ENCODE measurements at places on chromosomes 2 and 18. TPM values are rescaled to one million over a fixed set of nuclear protein-coding genes. Genes with fewer than 3 reads are reported as not detected.
A peak's percentile ranks its signal among the peaks of the same experiment; 100 is the strongest.

NMUR1 gene
- 1.9 TPM for total RNA-seq

LCLAT1 gene
- 16.0 TPM for total RNA-seq

TEKT4 gene
- 0.37 TPM for total RNA-seq

- DNase-seq: no peak
Measured at GRCh38 chr2:172081221-172082022, 3.9 kb upstream of the DLX1 start.

DNA sequence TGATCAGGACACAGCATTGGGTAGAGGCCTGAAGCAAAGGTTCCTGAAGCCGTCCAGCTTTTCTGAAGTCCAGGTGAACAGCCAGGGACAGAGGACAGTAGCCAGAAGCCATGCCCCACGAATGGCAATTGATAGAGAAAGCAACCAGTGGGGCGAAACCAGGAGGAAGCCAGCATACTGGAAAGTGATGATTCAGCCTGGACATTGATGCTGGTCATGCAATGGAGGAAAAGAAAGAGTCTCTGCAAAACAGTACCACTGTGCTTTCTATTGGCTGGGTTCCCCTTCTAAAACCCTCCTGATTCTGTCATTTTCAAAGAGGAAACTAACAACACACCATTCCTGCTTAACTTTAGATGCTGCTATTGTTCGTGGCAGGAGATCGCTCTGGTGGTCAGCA is 221.4 kb upstream of the EPAS1 start:
- no peak for DNase-seq

DNA sequence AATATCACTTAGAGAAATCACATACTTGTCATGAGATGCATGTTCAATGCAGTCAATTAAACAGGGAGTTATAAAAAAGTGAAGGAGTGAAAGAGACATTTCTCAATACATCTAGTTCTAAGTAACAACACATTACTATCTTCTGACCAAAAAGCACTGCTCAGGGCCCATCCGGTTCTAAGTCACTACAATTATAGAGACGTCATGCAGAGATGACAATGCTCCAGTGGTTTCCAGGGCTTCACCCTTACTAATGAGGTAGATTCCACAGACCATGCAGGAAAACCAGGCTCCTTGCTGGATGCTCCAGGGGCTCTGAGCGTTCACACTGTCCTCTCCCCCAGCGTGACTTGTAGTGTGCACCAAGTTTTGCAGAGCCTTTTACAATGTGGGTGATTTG is 88.0 kb downstream of the FTCDNL1 start:
- DNase-seq: no peak

DNA sequence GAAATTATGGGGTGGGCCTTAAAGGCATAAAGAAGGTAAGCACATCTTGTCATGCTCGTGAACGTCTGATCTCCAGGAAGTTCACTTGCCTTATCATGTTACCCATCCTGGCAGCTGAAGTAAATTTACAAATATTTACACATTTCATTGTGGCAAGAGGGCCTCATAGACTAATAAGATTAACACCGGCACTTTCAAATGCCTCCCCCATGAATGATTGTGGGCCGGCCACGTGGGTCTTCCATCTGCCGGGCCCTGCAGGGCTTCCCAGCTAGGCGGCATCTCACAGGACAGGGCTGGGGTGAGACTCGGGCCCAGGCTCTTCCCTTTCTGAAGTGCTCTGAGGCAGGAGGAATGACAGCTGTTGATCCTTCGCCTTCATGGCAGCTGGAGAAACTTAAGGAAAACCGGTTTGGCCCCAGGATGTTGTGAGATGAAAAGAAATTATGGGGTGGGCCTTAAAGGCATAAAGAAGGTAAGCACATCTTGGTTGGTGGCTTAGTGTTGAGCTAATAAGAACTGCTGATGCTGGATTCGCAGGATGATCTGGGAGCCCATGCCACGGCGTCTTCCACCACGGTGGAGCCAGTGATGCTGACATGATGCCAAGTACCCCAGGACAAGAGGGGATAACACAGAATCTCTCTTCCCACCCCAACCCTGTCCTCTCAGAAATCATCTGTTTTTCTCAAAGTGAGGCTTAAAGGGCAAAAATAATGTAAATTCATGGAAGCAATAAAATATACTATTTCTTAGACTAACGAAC is 176.3 kb downstream of the SEPTIN10 start:
- no peak for DNase-seq

- peak; percentile 65 for DNase-seq
Measured at GRCh38 chr2:120737340-120738101, 1.9 kb downstream of the GLI2 start.

DNA sequence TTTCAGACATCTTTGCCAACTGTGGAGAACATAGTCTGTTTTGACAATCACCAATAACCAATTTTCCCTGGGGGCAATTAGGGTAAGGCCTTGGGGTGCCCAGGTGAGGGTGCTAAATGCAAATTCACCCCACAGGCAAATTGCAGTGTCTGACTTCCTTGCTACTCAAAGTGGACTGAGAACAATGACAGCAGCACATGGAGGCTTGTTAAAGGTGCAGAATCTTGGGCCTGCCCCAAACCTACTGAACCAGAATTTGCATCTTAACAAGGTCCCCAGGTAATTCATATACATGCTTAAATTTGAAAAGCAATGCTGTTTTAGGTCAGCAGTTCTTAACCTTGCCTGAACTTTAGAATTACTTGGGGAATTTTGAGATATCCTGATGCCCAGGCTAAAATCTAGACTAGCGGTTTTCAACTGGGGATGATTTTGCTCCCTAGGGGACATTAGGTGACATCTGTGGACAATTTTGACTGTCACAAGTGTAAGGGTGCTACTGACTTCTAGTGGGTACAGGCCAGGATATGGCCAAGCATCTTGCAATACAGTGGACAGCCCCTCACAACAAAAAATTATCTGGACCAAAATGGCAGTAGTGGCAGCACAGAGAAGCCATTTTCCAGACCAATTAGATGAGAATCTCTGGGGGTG is 80.2 kb upstream of the GCFC2 start:
- DNase-seq: no peak

DNA sequence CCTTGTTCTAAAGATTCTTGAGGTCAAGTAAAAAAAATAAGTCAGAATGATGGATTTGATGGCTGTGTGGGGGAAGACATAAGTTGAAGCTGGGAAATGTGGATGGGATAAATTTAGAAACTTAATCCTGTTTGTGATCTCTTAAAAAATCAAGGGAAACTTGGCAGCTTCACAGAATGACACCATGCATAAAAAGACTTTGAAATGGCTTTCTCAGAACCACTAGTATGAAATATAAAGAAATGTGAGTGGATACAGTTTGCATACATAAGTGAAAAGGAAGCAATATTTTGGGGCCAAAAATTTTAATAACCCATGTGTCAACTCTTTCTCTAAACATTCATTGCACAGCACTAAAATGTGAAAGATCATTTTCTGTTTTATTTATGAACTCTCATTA is 21.7 kb downstream of the CDH19 start:
- DNase-seq: no peak

GRCh38 chr2:30768036-30768686 is 39.1 kb downstream of the CAPN13 start:
- DNase-seq: no peak

GRCh38 chr2:101205521-101206479 is 46.9 kb upstream of the CNOT11 start:
- peak; percentile 50 for DNase-seq

DNA sequence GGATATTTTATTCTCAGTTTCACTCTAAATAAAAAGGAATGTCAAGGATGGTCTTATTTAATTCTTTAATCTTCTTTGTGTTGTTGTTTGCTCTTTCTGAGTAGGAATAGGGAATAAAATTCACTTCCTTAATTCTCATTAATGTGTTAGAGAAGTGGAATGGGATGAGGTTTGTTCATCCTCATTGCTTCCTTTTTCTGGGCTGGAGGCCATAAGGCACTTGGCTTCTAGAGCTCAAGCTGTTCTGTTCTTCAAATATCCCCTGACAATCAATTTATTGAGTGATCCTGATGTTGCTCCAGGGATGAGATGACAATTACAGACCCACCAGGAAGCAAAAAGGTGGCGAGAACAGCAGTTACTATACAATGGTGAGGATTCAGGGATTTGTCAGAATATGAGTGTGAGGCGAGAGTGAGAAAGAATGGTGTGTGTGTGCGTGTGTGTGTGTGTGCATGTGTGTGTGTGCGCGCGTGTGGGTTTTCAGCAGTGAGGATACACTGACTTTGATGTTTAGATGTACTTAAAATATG is 557.6 kb upstream of the FANCL start:
- DNase-seq: no peak

GRCh38 chr2:200266406-200266805 is 40.1 kb upstream of the SPATS2L start:
- no peak for DNase-seq

Measured in right cardiac atrium (tissue), 5 donors.